ENCODE measurements at places on chromosomes 13 and 19. TPM values are rescaled to one million over a fixed set of nuclear protein-coding genes. Genes with fewer than 3 reads are reported as not detected.

- H3K4me1 ChIP-seq, result peaks cover 16% of the 10 kb centered on the region
- H3K27me3 ChIP-seq, result no peaks in the 10 kb centered on the region
Observed at GRCh38 chr13:43815204-43815603, 28.4 kb upstream of the ENOX1 start.

DNA sequence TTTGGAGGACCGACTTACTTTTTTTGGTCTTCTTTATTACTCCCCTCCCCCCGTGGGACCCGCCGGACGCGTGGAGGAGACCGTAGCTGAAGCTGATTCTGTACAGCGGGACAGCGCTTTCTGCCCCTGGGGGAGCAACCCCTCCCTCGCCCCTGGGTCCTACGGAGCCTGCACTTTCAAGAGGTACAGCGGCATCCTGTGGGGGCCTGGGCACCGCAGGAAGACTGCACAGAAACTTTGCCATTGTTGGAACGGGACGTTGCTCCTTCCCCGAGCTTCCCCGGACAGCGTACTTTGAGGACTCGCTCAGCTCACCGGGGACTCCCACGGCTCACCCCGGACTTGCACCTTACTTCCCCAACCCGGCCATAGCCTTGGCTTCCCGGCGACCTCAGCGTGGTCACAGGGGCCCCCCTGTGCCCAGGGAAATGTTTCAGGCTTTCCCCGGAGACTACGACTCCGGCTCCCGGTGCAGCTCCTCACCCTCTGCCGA is 409 bp downstream of the FOSB start:
- H3K4me1 ChIP-seq, result no peaks in the 10 kb centered on the region
- H3K27me3 ChIP-seq, result no peaks in the 10 kb centered on the region
- no peak for DNase-seq
- H3K4me3 ChIP-seq, result peak overlapping the region; percentile 51

DNA sequence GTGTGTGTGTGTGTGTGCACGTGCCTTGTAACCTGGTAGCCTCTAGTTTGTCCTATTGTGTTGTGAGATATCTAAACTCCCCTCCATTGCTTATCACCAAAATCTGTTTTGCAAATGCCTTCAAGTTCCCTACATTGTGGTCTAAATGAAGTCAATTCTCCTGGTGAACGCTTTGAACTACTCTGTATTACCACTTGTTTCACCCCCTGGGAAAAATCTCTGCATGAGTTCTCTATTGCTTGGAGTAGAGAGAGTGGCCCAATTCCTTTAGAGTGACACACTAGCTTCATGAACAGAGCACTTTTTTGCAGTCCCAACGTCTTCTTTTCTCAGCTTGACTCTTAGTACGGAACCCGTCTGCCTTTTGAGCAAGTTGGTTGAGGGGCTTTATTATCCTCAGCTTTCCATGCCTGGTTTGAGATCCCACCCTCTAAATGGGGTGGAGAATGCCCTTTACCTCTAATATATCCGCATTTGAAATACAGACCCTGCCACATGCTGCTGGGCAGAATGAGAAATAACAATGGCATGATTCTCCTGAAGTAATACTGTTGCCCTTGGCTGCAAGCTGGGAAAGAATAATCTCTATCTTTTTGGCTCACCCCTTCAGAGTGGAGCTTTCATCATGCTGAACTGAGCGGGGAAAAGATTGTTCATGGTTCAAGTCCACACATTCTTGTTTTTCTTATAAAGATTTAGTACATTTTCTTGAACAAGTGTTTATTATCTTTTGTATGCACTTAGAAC is 2545.3 kb downstream of the PCDH9 start:
- no peaks in the 10 kb centered on the region for H3K36me3 ChIP-seq
- H3K27ac ChIP-seq, result no peak overlapping the region
- H3K27me3 ChIP-seq, result no peaks in the 10 kb centered on the region
- no peak overlapping the region for H3K4me3 ChIP-seq

GRCh38 chr13:51524312-51524711 is 60.0 kb upstream of the WDFY2 start:
- no peaks in the 10 kb centered on the region for H3K27me3 ChIP-seq
- H3K27ac ChIP-seq, result no peak overlapping the region
- H3K4me3 ChIP-seq, result no peak overlapping the region
- no peaks in the 10 kb centered on the region for H3K4me1 ChIP-seq
- H3K36me3 ChIP-seq, result no peaks in the 10 kb centered on the region

DNA sequence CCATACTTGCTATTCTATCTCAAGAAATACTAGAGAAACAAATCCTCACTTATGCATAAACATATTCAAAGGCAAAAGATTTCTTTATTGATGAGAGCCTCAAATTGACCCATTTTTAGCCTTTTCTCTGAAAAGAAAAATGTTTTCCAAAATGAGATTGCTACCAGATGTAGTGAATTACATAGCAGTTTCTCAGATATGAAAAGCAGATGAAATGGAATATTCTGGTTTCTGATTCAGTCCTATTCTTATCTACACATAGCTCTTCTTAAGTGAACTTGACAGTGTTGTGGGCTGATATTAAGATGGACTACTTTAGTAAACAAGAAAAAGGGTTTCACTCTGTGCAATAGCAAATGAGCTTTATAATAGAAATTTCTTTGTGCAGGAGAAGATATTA is 183.5 kb downstream of the DNAJC15 start:
- DNase-seq, result no peak
- H3K27me3 ChIP-seq, result no peaks in the 10 kb centered on the region
- H3K4me3 ChIP-seq, result no peak overlapping the region
- H3K27ac ChIP-seq, result no peak overlapping the region

GRCh38 chr19:19495614-19496603 is 19.4 kb downstream of the TSSK6 start:
- H3K36me3 ChIP-seq, result peaks cover 76% of the 10 kb centered on the region
- no peak overlapping the region for H3K4me3 ChIP-seq
- no peaks in the 10 kb centered on the region for H3K4me1 ChIP-seq
- H3K27ac ChIP-seq, result no peak overlapping the region
- DNase-seq, result no peak

DNA sequence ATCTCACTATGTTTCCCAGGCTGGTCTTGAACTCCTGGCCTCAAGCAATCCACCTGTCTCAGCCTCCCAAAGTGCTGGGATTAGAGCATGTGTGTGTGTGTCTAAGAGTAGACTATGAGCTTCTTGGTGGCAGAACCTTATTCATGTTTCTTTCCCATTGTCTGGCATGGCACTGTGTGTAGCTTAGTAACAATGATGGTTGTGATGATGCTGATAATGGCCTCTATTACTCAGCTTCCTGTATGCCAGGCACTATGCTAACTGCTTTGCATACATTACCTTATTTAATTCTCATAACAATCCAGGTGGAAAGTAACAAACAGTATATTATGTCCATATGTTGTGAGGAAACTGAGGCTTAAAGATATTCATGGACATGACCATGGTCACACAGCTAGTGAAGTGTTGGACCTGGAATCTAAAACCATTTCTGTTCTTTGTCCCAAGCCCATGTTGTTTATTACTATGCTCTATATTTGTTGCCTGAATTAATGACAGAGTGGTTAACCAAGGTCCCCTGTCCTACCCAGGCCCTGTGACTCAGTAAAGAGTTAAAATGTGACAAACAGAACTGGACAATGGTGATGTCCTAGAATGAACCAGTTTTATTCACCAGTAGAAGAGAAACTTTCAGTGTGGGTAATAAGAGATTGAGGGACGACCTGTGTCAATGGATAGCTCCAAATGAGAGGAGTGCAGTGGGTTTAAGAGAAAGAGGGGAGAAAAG is 109.6 kb downstream of the KLF5 start:
- H3K27ac ChIP-seq, result no peak overlapping the region
- no peaks in the 10 kb centered on the region for H3K27me3 ChIP-seq
- no peak overlapping the region for H3K4me3 ChIP-seq
- no peaks in the 10 kb centered on the region for H3K36me3 ChIP-seq

- no peak overlapping the region for H3K4me3 ChIP-seq
- no peak for DNase-seq
- peaks cover 76% of the 10 kb centered on the region for H3K36me3 ChIP-seq
Observed at GRCh38 chr19:11034449-11035213, 54.6 kb upstream of the LDLR start.

DNA sequence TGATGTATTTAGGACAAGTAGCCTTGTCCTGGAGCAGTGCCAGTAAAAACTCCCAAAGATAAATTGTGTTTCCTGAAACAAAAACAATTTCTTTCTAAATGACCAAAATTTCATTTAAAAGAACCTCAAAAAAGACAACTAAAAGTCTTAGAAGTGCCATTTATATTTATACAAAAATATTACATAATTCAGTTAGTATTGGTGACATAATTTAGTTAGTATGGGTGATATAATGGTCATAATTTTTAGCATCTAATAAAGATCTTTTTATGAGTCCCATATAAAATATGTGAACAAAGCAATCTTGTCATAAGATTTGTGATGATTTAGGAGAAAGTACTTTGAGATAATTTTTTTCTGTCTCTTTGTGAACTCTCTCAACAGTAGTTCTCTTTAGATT is 76.0 kb downstream of the ELF1 start:
- no peak overlapping the region for H3K27ac ChIP-seq
- no peak for DNase-seq
- no peaks in the 10 kb centered on the region for H3K27me3 ChIP-seq
- H3K36me3 ChIP-seq, result peaks cover 76% of the 10 kb centered on the region
- no peak overlapping the region for H3K4me3 ChIP-seq

DNA sequence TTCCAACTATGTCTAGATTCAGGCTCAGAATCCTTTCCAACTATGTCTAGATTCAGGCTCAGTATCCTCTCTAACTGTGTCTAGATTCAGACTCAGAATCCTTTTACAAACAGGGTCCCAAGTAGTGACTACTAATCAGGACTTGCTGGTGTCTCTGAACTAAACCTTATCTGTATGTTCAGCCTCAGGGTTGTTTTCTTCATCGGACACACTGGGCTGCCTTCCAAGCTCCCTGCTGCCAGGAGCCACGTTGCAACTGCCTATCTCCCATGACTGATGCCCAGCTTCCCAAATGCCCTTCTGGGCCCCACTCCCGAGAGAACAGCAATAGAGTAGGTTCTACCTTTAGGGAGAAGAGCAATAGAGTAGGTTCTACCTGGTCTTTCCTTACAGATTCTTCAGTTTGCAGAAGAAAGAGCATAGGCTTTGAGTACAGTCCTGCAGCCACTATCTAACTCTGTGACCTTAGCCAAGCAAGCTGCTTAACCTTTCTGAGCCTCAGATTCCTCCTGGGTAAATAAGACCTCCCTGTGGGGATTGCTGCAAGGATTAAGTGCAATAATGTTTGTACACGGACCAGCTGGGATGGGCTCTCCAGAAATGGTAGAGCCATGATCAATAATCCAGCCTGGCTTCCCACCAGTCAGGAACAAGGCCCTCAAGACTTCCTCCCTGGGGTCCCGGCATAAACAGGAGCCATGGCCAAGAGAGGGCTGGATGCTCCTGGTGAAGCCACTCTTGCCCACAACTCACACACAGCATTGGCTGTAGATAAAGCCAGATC is 61.5 kb downstream of the ZIC5 start:
- no peak for DNase-seq
- H3K27me3 ChIP-seq, result no peaks in the 10 kb centered on the region
- H3K27ac ChIP-seq, result no peak overlapping the region

GRCh38 chr13:90709319-90709718 is 638.2 kb upstream of the MIR17HG start:
- no peaks in the 10 kb centered on the region for H3K4me1 ChIP-seq
- no peaks in the 10 kb centered on the region for H3K36me3 ChIP-seq
- H3K27me3 ChIP-seq, result no peaks in the 10 kb centered on the region

- peak; percentile 94 for DNase-seq
- peaks cover 19% of the 10 kb centered on the region for H3K4me1 ChIP-seq
- peaks cover 10% of the 10 kb centered on the region for H3K36me3 ChIP-seq
Observed at GRCh38 chr19:58575183-58576041, 2.3 kb upstream of the MZF1 start.

DNA sequence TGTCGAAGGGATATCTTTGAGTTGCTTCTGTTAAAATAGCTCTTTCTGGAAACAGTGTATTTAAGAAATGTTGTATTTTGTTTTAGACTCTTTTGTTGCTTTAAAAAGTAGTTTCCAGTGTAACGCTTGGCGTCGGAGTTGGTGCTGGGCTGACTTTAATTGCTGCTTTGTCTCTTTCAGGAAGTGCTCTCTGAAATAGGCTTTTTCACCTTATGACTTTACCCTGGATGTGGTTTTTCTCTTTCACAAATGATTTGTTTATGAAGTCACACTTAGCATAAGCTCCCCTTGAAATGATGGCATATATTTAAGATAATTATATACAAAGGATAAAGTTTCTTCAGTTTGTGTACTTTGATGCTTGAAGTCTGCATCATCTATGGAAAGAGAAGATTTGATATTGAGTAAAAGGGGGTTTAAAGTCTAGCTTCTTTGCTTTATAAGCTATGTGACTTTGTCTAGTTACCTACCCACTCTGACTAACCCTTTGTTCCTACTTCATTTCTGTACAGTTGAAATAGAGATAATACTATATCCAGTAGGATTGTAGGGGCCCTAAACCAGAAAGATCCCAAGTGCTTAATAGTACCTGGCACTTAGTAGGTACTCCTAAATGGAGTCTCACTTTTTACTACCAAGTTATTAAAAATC is at the start of gene GPR18:
GPR18 (minus strand) TSS at position 170 of the 651 bp plus-strand sequence. CDS start 2,507 bp downstream, outside the sequence.
- no peaks in the 10 kb centered on the region for H3K36me3 ChIP-seq
- H3K27me3 ChIP-seq, result no peaks in the 10 kb centered on the region
- H3K4me1 ChIP-seq, result no peaks in the 10 kb centered on the region
- no peak within 1 kb of the TSS for H3K4me3 ChIP-seq
- no peak within 1 kb of the TSS for H3K27ac ChIP-seq

DNA sequence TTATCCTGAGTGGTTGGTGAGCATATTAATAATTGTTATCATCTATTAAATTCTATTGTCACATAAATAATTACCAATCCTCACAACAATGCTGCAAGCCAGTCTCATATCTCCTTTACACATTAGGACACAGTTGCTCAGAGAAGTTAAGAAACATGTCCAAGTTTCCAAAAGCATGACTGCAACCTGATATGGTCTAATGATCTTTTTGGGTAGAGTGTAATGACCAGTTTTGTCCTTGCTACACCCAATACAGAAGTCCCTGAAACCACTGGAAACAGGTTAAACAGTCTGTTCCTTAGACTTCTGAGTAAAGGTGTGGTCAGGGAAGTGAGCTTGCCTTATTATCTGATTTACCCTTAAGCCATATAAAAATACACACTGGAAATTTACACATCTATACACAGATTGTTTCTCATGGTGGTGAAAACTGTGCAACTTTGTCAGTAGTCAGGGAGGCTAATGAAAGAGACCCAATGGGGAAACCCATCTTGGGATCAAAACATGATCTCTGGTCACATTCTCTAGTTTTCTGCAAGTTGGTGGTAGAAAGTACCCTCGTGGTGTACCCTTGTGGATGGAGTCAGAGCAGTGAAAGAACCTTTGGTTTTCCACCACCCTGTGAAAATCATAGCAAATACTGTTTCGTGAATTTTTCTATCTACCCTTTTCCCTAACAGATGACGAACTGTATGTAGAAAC is 146.0 kb upstream of the KLF12 start:
- H3K36me3 ChIP-seq, result no peaks in the 10 kb centered on the region
- no peak overlapping the region for H3K4me3 ChIP-seq
- H3K27ac ChIP-seq, result no peak overlapping the region
- no peaks in the 10 kb centered on the region for H3K27me3 ChIP-seq

- H3K4me3 ChIP-seq, result no peak overlapping the region
- H3K36me3 ChIP-seq, result no peaks in the 10 kb centered on the region
- DNase-seq, result no peak
- H3K27me3 ChIP-seq, result no peaks in the 10 kb centered on the region
- no peaks in the 10 kb centered on the region for H3K4me1 ChIP-seq
- peak overlapping the region; percentile 93 for H3K27ac ChIP-seq
Observed at GRCh38 chr19:16463991-16464575, 7.7 kb downstream of the EPS15L1 start.

- peaks cover 16% of the 10 kb centered on the region for H3K36me3 ChIP-seq
- H3K4me1 ChIP-seq, result no peaks in the 10 kb centered on the region
- DNase-seq, result peak; percentile 79
- H3K27me3 ChIP-seq, result no peaks in the 10 kb centered on the region
- H3K4me3 ChIP-seq, result peak within 1 kb of the TSS; percentile 79
Observed at GRCh38 chr19:35935911-35936737, at the start of gene LRFN3. Gene LRFN3 (plus strand): TSS chr19:35936374. CDS start chr19:35939426, 3,052 bp downstream.

Gene SMIM24
- not detected for total RNA-seq

Gene ZNF468
- total RNA-seq, result 13.8 TPM

Gene PLK5
- total RNA-seq, result not detected

Gene MUC16
- total RNA-seq, result 21.3 TPM

Gene WDR87
- not detected for total RNA-seq

Gene KANK3
- 12.8 TPM for total RNA-seq

Data from right atrium auricular region (tissue), 2 donors.